ENCODE measurements at places on chromosomes 7 and 10.

DNA sequence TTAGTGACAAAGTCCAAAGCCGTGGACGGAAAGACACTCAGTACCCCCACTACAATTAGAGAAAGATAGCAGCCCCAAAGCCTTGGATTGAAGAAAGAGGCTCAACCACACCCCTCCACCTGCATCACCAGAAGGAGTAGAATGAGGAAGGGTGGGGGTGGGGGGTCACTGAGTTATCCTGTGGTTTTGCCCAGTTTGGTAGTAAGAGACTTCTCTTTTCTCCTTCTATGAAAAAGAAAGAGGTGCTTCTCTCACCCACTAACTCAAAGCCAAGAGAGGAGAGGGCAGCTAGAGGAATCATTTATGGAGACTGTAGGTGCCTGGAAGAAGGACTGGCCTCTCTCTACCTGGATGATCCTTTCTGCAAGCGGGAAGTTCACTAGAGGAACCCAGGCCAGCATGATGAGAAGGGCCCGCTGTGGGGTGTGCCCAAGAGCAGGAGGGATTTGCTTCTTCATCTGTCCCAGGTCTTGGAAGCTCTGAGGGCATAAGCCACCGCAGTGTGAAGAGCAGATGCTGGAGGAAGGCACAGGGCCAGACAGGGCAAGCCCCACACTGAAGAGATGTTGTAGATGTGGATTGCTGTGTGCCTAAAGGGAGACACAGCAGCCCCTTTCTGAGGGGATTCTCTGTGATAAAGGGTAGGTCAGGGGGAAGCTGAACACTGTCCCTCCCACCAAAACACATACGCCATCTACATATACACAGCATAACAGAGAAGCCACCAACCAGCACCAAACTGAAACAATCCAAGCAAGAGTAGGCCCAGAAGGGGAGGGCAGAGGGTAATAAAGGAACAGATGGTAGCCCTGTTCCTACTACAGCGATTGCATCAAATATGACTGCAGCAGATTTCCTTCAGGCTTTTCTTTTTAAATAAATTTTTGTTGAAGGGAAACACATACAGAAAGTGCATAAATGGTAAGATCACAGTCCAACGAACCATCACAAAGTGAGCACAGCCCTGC, 25.8 kb upstream of the LANCL2 start:
- DNase-seq: no peak

DNA sequence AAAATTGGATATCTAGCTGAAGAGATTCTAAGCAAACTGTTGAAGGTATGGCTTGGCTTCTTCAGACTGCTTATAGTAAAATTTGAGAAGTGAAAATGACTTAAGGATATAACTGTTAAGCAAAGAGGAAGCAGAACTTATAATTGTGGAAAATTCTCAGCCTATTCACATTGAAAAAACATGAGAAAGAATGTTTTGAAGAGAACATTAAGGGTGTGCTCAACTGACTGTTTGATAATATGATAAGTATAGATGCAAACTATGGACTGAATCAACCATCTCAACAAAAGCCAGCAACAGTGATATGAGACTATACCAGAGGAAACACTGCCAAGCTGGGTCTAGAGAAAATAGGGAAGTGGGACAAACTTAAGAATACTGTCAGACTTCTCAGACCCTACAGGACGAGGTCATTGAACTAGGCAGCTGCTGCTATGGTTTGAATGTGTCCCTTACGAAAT, 133.1 kb upstream of the PPP1R3A start:
- no peak for DNase-seq

- peak; percentile 0 for DNase-seq
Observed at GRCh38 chr10:111475720-111476119, 398.9 kb downstream of the ADRA2A start.

DNA sequence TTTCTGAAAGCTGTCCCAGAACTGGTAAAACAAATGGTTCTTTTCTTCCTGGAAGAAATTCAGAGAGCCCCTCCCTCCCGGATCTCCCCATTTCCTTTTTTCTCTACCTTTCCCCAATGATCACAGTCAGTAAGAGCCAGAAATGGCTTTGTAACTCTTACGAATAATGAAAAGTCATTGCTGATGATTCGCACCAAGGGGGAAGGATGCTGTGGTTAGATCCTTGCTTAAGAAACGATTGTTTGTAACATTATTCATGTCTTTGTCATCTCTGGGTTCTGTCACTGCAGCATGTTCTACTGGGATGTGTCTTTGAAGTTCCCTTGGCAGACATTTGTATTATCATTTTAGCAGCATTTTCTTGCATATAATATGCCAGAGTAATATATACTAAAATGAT, 138.9 kb downstream of the CACNB2 start:
- peak; percentile 16 for DNase-seq

DNA sequence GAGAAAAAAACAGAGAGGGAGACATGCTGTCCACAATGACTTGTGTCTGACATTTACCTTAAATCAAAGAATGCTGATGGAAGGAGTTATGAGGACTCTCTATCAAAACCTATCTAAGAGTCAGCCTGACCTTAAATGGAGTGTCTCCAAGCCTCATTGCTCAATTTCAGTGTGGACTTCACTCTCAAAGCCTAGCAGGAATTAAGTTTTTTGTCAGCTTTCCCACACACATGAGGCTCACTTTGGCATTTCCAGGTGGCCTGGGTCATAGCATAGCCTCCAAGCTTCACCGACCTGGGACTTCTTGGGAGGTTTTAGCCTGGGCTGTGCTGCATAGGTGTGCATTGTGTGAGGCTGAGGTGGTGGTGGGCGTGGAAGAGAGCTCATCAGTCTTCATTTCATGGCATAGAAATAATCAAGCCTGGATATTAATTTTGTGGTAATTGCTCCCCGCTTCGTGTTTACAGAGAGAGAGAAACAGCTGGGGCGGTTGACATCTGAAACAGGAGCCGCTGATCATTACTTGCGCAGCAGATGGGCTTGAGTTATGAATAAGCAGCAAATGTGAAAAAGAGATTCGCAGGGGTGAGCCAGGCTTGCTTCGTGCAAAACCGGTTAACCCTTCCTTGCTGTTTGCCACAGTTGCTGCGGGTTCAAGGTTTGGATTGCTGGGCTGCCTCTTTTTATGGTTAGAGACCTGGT, 647.8 kb downstream of the INHBA start:
- no peak for DNase-seq

DNA sequence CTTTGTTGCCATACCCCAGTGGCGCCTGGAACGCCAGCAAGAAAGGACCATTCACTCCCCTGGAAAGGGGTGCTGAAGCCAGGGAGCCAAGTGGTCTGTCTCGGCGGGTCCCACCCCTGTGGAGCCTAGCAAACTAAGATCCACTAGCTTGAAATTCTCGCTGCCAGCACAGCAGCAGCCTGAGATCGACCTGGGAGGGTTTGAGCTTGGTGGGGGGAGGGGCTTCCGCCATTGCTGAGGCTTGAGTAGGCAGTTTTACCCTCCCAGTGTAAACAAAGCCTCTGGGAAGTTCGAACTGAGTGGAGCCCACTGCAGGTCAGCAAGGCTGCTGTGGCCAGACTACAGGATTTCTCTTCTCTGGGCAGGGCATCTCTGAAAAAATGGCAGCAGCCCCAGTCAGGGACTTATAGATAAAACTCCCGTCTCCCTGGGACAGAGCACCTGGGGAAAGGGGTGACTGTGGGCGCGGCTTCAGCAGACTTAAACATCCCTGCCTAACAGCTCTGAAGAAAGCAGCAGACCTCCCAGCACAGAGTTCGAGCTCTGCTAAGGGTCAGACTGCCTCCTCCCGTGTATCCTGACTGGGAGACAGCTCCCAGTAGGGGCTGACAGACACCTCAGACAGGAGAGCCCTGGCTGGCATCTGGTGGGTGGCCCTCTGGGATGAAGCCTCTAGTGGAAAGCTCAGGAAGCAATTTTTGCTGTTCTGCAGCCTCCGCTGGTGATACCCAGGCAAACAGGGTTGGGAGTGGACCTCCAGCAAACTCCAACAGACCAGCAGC, 281.1 kb upstream of the SP4 start:
- DNase-seq: no peak

All from iris pigment epithelial cell (primary cell).